ENCODE measurements at places on chromosomes 16 and 17.

GRCh38 chr17:60947100-60947499 lies 269.4 kb downstream of the BCAS3 start:
- no peak for DNase-seq

DNA sequence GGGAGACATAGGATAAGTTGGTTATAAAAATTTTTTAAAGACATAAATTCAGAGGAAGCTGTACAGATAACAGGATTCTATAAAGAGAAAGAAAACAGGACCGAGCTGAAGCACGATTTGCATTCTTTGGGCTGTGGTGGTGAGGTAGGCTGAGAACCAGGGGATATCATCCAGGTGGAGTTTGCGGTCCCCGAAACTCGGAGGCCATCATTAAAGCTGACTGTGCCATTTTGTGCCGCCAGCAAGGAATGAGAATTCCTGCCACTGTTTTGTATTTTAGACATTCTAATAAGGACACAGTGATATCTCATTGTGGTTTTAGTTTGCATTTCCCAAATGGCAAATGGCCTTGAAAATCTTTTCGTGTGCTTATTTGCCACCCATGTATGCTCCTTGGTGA lies 197.9 kb downstream of the IRF8 start:
- no peak for DNase-seq

GRCh38 chr17:8847891-8848290 lies 19.6 kb downstream of the PIK3R6 start:
- DNase-seq: no peak

DNA sequence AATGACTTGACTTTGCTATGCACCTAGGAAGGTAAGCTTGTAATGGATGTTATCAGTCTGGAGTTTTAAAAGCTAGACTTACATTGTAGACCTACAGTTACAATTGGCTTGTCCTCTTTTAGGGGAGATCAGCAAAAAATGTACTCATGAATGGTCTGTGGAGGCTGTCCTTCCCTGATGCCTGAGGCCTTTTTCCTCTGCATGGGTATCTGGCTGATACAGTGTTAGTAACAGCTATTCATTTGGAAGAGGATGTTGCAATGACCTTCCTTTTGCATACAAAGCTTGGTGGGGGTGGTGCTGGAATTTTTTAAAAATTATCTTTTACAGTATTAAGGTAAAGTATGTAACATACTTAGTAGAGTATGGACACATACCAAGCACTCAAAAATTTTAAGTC lies 525.5 kb downstream of the KIF2B start:
- no peak for DNase-seq
